Vein endothelial cell (primary cell): ENCODE measurements at places on chromosomes 12 and 14. TPM values are rescaled to one million over a fixed set of nuclear protein-coding genes. Genes with fewer than 3 reads are reported as not detected.

The SYT1 gene
- total RNA-seq, result 2.9 and 4.2 TPM in 2 replicates

The JAG2 gene
- 47.0 and 50.1 TPM in 2 replicates for total RNA-seq

The PKP2 gene
- 3.4 and 16.0 TPM in 2 replicates for total RNA-seq

The GRIP1 gene
- under 0.01 and 0.10 TPM in 2 replicates for total RNA-seq

The BAZ1A gene
- total RNA-seq, result 36.9 and 44.0 TPM in 2 replicates

The TSPAN8 gene
- not detected in 2 replicates for total RNA-seq

The CRACR2A gene
- 15.7 and 18.3 TPM in 2 replicates for total RNA-seq

The RPL10L gene
- not detected in 2 replicates for total RNA-seq

The KRT79 gene
- not detected in 2 replicates for total RNA-seq

The MARS1 gene
- 111 and 114 TPM in 2 replicates for total RNA-seq

The SERPINA1 gene
- total RNA-seq, result not detected in 2 replicates
